Spinal cord (tissue), 10 donors: ENCODE measurements at places on chromosomes 3 and 15. TPM values are rescaled to one million over a fixed set of nuclear protein-coding genes. Genes with fewer than 3 reads are reported as not detected.

The GLT8D1 gene
- total RNA-seq = 96.0 TPM

DNA sequence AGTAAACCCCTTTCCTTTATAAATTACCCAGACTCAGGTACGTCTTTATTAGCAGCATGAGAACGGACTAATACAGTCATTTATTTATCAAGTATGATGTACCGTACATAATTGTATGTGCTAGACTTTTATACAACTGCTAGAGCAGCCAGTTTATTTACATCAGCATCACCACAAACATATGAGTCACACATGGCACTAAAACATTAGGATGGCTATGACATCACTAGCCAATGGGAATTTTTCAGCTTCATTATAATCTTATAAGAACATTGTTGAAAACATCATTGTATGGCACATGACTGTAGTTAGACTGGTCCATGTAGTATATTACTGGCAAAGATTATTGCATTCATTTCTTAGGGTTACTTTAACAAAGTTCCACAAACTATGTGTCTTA is 121.7 kb downstream of the ZMAT3 start:
- no peaks in the 10 kb centered on the region for H3K27me3 ChIP-seq
- no peaks in the 10 kb centered on the region for H3K4me1 ChIP-seq
- no peaks in the 10 kb centered on the region for H3K36me3 ChIP-seq

The KLHL40 gene
- not detected for total RNA-seq

The GOLGA6L7 gene
- not detected for total RNA-seq

DNA sequence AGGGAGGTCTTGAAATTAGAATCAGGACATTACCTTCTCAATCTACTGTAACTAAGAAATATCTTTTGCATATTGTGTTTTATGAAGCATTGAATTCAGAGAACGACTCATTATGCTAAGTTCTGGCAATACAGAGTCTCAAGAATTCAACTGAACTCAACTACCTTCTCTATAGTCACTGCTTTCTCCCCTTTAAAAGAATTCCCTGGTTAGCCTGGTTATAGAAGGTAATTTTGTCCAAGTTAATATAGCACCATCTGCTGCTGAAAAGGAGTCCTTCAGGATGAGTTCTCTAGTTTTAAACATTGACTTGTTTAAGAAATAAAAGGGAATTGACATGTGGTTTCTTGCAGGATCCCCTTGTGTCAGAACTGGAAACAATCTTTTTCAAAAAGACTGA is 60.2 kb downstream of the IL16 start:
- no peaks in the 10 kb centered on the region for H3K27me3 ChIP-seq
- H3K4me1 ChIP-seq = no peaks in the 10 kb centered on the region
- DNase-seq = peak; percentile 4
- H3K36me3 ChIP-seq = no peaks in the 10 kb centered on the region
- H3K27ac ChIP-seq = no peak overlapping the region

DNA sequence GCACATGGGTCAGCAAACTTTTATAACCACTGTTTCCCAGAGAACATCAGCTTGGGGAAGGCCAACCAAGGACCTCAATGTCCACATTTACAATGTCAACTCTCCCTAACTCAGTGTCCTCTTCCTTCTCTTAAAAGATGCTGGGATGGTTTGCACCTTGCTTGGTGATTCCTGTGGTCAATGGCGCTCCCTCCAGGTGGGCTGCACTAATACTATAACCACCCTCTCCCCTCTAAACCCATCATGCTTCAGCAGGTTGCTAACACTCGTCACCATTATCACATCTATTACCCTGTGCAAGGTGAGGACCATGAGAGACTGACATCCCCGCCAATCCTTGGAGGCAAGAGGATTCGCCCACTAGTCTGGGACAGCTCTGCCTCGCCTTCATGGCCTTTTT is 65.2 kb downstream of the FRMD5 start:
- no peaks in the 10 kb centered on the region for H3K27me3 ChIP-seq
- H3K27ac ChIP-seq = no peak overlapping the region
- no peaks in the 10 kb centered on the region for H3K4me1 ChIP-seq
- no peak overlapping the region for H3K4me3 ChIP-seq
- H3K36me3 ChIP-seq = no peaks in the 10 kb centered on the region

The UBAP1L gene
- 5.5 TPM for total RNA-seq

DNA sequence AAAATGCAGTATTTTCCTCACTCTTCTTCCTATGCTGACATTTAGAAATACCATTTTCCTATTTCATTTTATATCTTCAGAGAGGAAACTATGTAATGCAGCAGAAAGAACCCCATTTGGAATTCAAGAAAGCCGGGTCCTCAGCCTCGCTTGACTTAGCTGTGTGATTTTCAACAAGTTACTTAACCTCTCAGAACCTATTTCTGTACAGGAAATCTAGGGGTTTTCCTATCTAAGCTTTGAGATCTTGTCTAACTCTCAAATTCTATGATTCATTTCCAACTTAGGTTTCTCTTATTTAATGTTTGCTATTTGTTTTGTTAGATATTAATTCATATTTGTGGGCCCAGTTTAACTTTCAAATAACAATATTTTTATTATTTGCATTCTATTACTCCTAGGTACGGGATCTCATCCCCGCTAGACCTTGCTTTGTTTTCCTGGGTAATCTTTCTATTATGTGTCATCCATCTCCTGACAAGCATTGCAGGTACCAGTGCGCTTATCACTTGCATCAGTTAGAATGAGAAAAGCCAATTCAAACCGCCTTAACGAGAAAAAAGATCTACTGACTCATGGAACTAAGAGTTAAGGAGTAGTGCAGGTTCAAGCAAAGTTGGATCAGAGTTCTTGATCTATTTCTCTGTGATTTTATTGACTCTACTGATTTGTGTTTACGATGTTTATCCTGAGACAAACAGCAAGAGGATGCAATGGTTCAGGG is 70.6 kb upstream of the BHLHE40 start:
- no peak overlapping the region for H3K4me3 ChIP-seq
- H3K27ac ChIP-seq = no peak overlapping the region
- peaks cover 2% of the 10 kb centered on the region for H3K27me3 ChIP-seq

DNA sequence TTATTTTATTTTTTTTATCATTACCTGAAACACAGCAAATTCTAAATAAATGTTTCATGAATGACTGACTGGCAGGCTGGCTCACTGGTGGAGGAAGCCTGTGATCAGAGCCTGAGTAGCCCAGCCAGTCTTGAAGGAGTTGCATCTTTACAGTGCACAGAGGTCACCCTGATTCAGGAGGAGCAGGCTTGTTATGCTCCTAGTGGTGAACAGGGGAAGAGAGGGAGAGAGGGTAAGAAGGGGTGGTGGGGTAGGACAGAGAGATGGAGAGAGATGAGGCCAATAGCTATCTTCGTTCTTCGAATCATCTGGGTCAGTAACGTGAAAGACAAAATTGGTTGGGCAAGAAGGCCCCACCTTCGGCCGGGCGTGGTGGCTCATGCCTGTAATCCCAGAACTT is 202.6 kb upstream of the MCTP2 start:
- DNase-seq = no peak
- no peak overlapping the region for H3K27ac ChIP-seq
- H3K36me3 ChIP-seq = no peaks in the 10 kb centered on the region
- no peaks in the 10 kb centered on the region for H3K4me1 ChIP-seq

The ATP10A gene
- total RNA-seq = 4.2 TPM

The NKIRAS1 gene
- 45.8 TPM for total RNA-seq

DNA sequence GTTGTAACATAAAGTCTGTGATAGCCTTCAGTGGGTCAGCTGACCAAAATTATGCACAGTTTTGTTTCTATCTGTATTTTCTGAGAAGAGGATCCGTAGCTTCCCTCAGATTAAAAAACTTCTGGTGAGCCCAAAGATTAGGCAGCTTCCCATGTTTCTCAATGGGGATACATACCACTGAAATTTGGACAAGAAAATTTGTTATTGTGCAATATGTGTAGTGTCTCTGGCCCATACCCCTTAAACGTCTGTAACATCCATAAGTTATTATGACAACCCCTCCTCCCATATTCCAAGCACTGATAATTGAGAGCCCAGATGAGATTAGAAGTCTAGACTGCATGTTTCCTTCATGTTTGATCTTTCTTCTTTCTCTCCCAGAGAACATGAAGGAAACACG is 1.9 kb upstream of the MITF start:
- peaks cover 11% of the 10 kb centered on the region for H3K4me1 ChIP-seq
- H3K36me3 ChIP-seq = no peaks in the 10 kb centered on the region
- H3K27me3 ChIP-seq = peaks cover 16% of the 10 kb centered on the region
- no peak for DNase-seq
- no peak overlapping the region for H3K4me3 ChIP-seq

DNA sequence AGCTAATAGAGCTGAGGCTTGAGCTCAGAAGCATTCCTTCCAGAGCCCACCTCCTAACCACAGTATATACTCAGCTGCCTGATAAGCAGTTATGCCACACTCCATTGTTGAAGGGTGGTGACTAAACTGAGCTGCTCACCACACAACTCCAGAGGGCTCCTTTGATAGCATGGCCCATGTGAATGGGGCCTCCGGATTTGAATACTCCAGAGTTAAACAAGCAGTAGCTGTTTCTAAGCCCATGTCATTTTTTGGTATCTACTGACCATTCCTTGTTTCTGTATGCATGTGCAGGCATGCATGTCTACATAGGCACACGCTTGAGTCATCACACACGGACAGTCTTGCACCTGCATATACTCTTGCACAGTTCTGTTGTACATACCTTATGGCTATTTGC is 28.9 kb downstream of the IGSF10 start:
- H3K27me3 ChIP-seq = no peaks in the 10 kb centered on the region
- H3K4me3 ChIP-seq = no peak overlapping the region
- H3K36me3 ChIP-seq = peaks cover 3% of the 10 kb centered on the region

DNA sequence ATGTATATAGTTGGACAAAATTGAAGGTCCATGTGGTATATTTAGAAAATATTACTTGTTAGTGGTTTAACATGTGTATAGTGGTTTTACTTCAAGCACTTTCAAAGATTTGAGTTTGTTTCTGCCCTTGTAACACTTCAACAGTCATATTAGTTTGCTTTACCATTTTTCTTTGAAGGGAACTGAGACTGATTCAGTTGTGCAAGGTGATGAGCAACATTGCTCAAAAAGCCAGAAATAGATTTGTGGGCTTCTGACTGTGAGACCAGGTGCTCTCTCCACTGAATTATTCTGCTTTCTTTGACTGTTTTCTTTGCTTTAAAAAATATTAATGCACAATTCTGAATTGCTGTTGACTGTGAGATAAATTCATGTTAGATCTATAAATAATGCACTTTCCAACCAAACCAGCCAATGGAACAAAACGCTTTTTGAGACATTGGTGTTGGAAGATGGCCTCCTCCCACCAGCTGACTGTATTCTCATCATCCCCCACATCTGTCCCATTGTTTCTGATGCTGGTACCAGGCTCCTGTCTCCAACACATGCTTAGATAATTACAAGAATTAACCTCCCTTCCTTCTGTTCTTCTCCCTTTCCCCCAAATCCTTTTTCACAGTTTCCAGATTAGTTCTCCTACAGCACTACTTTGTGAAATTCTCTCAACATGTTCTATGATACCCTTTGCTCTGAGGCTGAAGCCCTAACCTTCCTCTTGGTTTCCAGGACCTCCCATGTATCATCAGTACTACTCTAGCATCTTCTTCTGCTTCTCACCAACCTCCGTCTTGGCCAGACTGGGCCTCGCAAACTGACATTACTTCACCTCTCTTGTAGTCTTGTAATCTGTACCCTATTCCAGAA is 27.9 kb downstream of the PLCL2 start:
- H3K27me3 ChIP-seq = no peaks in the 10 kb centered on the region
- DNase-seq = no peak
- H3K36me3 ChIP-seq = no peaks in the 10 kb centered on the region
- no peak overlapping the region for H3K27ac ChIP-seq
- H3K4me1 ChIP-seq = no peaks in the 10 kb centered on the region
- no peak overlapping the region for H3K4me3 ChIP-seq

DNA sequence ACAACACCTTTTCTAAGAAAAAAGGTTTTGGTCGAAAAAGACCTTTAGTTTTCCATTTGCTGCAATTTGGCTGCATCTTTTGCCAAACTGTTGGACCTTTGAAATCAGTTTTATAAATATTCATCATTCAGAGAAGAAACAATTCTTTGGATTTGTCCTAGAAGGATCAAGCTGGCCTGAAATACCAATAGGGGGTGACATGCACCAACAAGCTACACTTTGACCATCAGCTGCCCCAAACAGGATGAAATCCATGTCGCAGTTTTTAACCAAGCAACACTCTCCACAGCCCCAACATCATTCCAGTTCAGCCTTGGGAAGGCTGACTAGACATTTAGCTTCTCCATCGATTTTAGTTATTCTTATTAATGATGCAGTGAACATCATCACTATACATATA is 9.8 kb downstream of the RPL15 start:
- H3K27ac ChIP-seq = no peak overlapping the region
- H3K27me3 ChIP-seq = no peaks in the 10 kb centered on the region
- no peak for DNase-seq
